ENCODE measurements at places on chromosomes 2 and 18.
A peak's percentile ranks its signal among the peaks of the same experiment; 100 is the strongest.

DNA sequence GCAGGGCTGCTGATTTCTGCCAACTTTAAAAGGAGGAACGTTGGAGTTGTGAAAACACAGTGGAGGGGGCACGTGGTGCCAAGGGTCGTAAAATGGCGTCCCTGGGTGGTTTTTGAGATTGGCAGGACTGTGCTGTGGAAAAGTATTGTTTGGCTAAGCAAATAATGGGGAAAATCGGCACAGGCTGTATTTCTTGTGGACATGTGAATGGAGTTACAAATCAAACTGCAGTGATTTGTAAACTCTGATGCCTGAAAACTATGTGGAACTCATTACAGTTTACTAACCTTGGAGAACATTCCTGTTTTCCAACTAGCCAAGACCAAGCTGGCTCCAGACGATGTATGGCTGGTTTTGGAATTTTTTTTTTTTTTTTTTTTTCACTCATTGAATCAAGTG, 68.7 kb downstream of the KCTD1 start:
- no peak for DNase-seq

- DNase-seq, result no peak
Measured at GRCh38 chr2:96828874-96829273, 12.8 kb downstream of the CNNM3 start.

DNA sequence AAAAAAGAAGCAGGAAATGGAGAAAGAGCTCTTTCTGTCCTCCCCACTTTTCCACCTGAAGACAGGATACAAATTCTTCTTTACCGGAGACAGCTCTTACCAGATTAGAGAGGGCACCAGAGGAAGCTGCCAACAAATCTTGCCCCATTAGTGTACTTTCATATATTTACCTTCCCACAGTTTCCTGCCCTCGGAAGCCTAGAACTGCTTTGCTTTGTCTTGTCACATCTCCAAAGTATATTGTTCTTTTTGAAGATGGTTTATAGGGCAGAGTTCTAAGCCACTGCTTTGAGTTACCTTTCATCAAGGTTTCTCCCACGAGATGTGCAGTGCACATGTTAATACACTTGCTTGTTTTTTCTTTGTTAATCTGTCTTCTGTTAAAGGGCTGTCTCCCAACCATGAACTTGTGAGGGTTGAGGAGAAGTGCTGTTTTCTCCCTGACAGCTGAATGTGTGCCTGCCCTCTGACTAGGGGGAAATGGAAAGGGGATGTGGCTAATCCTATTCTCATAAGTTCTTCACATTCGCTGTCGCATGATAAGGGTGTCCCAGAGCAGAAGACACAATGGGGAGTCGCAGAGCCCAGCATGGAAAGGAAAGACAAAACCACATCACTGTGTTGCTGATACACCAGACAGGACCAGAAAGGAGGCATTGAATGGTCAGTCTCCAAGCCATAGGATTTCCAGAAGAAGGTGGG, 24.2 kb downstream of the CENPA start:
- DNase-seq, result no peak

DNA sequence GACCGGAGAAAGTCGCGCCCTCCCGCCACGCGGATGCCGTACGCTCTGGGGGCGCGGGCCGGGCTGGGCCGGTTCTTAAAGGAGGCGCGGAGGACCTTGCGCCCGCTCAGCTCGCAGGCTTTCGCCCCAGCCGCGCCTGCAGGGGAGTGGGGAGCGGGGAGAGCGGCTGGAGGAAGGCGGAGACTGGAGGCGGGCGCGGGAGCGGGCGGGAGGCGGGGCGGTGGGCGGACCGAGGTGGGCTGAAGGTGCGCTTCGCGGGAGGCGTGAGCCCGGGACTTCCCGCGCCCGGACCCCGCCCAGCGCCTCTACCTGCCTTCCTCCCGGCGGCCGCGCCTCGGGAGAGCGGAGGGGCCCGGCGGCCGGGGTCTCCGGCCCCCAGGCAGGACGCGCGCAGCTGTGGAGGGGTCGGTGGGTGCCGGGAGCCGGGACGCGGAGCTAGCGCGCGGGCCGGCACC, at the start of gene ADRA2B:
ADRA2B (minus strand) TSS at position 148 of the 455 bp plus-strand sequence. CDS start 422 bp downstream, outside the sequence.
- DNase-seq, result no peak

- no peak for DNase-seq
Measured at GRCh38 chr2:186294248-186294888, 191.7 kb upstream of the ZC3H15 start.

- DNase-seq, result no peak
Measured at GRCh38 chr2:201906777-201907562, 100.6 kb downstream of the CDK15 start.

DNA sequence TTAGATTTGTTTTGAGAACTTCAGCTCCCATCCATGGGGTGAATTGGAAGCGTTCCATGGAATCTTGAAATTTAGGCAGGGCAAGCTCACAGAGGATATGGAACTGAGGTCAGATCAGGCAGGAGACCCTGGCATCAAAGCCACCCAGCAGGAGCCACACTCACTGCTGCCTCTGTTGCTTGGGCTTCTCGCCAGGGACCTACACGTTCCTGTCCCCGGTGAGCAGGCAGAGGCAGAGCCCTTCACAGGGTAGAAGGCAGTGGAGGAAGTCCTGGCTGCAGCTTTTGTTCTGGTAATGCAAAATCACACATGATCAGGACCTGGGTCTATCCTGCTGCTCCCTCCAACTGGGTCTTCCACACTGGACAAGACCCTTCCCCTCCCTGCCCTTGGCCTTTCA, 42.1 kb downstream of the CAPN13 start:
- no peak for DNase-seq

DNA sequence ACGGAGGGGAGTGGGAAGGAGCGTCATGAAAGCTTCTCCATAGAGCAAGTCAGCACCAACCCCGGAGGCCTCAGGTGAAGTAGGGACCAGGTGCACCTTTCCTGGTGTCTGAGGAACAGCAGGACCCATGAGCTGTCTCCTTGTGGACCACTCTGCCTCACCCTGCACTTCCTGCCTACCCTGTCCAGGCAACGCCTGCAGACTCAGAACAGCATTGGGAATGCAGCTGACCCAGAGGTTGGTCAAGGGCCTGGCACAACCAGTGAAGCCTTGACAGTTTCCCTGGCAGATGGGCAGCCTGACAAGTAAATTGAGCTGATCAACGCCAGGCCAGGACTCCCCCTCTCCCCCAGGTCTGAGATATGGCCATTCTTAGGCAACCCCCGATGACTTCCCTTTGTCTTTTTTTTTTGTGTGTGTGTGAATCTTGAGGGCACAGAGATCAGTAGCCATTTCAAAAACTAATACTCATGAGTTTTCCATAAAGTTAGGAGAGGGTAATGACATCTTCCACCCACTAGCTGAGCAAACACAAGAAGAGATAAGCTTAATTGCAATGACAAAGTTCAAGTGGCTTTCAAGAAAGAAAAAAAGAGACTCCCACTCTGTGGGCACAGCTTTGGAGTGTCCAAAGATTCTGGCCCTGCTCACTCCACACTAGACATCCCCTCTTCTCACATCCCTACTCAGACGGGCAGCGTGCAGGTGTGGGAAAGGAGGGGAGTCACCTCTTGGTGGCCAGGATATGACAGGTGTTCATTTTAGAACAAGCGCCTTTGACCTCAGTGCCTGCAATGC, 3.5 kb upstream of the FABP1 start:
- DNase-seq, result no peak

DNA sequence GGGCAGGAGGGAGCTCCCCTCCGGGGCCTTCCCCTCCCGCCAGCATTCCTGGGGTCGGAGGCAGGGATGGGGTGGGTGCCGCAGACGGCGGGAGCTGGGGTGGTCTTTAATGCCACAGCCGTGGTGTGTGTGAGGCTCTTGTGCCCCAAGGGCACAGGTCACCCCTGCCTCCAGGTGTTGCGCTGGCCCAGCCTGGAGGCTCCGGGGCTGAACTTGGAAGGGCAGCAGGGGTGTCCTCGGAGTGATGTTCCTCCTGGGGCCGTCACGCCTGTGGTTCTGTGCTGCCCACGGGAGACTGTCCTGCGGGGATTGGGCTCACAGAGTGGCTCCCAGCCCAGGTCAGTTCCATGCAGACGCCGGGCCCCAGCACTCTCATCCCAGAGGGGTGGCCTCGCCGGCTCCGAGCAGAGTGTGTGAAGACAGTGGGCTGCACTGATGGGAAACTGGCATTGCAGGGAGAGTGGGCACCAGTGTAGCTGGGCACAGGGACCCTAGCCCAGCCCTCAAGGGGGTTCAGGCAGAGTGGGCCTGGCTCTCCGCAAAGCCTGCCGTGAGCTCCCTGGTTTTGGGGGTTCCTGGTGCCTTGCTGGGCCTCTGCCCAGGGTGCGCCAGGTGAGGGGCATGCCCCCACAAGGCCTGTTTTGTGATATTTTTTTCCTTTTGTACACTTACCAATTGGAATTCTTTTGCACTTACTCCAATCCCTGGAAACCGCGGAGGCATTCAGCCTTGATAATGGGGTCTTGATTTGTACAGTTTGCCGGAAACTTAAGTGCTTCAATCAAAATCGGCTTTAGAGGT, 56.7 kb downstream of the NFATC1 start:
- DNase-seq, result no peak

GRCh38 chr2:197191940-197192322, 118.6 kb downstream of the ANKRD44 start:
- no peak for DNase-seq

- DNase-seq, result no peak
Measured at GRCh38 chr2:152061383-152061782, 37.5 kb downstream of the CACNB4 start.

- DNase-seq, result no peak
Measured at GRCh38 chr2:45540942-45541341, 70.1 kb downstream of the SRBD1 start.

DNA sequence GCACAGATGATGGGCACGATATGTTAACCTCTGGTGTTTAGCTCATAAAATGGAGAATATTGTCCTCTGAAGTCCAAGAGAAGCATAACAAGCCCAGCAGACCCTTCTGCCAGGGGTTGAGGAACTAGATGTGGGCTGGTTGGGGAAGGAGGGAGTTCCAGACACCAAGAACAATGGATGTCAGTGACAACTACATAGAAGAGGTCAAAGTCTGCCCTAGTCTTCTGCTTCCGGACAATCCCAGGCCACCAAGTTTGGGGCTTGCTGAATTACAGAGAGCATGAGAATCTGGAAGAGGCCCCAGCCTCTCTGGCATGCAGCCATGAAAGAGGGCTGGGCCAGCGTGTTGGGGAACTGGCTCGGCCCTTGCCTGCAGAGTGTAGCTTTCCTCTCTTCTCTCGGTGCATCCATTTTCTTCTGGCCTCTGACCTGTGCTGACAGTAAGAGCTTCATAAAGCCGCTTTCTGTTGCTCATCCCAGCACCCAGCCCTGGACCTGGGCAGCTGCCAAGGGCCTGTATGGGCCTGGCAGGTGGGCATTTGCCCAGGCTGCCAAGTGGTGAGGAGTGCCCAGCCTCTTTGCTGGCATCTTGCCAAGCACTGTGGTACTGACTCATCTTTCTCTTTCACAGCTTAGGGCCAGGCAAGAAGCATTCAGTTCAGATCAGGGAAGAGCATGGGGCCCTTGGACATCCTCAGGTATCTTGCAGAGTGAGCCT, 14.6 kb upstream of the LAPTM4A start:
- peak; percentile 63 for DNase-seq

DNA sequence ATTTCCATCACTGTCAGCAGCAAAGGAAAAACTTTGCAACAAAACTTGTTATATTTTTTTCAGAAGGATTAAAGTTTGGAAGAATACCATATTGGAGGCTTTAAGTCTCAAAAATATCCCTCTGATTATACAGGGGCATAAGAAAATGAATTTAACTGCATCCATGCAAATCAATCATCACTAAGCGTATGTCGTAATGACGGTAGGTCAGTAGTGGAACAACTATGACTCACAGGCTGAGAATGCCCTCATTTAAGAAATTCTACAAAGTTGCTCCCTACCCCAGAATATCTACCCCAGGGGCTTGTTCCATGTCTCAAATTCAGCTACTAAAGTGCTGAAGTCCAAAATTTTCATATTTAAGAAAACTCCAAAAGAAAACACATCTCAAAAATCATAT, 12.5 kb upstream of the NAB1 start:
- no peak for DNase-seq

GRCh38 chr2:51782921-51783765, 751.2 kb upstream of the NRXN1 start:
- DNase-seq, result no peak

GRCh38 chr2:159177957-159178356, 108.5 kb downstream of the WDSUB1 start:
- no peak for DNase-seq

DNA sequence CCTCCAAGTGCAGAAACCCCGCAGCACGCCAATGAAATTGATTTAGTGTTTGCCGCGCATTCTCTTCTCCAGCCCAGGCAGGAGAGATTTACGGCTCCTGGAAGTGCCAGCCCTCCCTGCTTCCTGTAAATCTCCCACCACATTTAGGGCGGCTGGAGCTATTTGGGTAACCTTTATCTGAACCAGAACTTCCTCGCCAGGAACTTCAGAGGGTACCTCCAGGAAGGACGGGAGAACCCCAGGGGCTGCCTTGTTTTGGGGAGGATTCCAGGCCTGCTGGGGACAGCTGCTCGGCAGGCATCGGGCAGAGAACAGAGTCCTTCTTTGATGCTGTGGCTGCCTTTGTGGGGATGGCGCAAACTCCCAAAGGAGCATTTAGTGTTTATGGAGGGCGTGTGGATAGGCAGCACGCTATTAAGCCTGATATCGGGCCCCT, 122.0 kb upstream of the MYCN start:
- no peak for DNase-seq

GRCh38 chr18:3993941-3994687, 461.0 kb downstream of the DLGAP1 start:
- DNase-seq, result no peak

- peak; percentile 28 for DNase-seq
Measured at GRCh38 chr2:118882693-118883336, 35.4 kb upstream of the EN1 start.

- DNase-seq, result no peak
Measured at GRCh38 chr18:2805970-2806943, 40.5 kb upstream of the EMILIN2 start.

DNA sequence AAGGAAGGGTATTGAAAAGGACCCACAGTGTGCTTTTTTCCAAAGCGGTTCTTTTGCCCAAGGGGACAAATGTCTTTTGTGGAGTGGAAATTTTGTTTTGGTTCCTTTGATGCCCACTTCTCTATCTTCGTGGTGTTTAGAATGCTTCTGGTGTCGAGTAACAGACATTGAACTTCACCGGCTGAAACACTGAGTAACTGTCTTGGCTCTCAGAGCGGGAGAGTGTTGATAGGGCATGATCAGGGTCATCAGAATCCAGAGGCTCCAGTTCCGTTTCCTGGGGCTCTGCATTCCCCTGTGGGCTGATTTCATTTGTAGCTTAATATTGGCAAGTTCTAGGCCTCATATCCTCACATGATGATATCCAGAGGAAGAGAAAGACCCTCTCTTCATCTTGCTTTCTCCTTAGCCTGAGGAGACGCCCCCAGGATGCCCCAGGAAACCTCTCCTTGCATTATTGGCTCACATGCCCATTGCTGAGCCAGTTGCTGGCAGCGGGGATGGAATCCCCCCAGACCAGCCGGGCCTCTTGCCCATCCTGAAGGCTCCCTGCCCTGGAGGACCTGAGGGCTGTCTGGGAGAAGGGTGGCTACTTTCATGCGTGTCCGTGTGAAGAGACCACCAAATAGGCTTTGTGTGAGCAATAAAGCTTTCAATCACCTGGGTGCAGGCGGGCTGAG, 27.9 kb upstream of the AGFG1 start:
- DNase-seq, result no peak

DNA sequence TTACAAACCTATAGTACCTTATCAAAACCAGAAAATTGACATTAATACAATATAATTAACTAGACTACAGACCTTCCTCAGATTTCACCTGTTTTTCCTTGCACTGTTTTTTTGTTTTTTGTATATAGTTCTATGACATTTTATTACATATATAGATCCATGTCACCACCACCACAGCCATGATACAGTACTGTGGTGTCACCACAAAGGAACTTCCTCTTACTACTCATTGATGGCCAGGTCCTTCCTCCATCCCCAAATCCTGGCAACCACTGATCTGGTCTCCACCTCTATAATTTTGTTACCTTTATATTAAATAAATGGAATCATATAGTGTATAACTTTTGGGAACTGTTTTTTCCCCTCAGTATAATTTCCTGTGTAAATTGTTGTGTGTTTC, 19.4 kb upstream of the ATP6V1B1 start:
- DNase-seq, result no peak

Data from NCI-H748 treated with DMSO at 0.1 percent for 48 hours (cell line).